LoVo (cell line): ENCODE measurements at places on chromosomes 6 and 20.

DNA sequence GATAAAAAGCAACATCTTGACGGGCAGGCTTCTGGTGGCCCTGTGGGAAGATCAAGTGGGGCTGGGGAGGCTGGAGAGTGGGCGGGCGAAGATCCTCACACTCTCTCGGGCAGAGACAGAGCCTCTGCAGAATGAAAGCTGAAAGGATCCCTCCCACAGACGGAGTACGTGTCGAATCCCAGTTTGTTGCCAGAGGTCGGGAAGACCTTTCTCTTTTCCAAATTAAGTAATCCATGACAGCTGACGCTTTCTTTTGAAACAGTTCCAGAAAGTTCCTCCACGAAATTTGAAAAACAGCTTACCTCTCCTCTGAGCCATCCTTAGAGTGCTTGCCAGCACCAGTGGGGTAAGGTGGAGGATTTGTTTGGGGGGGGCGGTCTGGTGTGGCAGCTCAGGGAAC is 155.6 kb upstream of the SMLR1 start:
- DNase-seq, result no peak

DNA sequence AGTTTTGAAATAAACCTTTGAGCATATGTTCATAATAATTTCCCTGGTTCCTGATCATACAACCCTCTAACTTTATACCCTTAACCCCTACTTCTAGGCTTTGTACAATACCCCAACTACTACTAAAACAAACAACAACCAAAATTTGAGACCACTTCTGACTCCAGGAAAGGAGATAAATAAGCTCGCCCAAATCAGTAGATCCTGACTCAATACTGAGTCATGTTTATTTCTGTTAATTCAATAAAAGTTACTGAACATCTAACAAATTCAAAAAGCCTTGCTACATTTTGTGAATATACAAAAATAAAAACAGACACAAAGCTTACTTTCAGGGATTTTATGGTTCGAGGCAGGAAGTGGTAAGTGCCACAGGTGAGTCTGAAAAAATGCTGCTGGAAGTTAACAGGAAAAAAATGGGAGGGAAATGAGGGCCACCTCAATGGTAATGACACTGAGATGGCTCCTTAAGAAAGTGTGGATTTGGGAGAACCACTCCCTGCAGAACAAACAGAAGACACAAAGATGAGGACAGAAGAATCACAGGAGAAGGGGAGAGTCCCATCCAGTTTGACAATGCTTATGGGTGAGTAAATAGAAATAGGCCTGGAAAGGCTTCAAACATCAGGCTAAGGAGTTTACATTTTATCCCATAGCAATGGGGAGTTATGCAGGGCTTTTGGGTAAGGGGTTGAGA is 63.4 kb downstream of the DST start:
- DNase-seq, result no peak

DNA sequence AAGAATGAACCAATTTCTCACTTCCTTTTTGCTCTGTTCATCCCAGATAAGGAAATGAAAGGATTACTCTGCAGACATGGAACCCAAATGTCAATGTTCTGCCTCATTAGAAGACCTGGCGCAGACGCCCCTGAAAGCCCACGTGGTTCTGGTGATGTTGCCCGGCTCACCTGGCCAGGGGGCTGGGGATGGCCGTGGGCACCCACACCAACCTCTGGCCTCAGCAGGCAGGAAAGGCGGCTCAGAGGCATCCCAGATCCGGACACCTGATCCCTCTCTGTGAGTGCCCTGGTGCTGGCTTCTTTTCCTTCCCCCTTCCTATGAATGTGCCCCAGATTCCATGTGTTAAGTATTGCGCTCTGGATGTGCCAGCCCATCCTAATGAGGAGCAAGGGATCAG is 33.6 kb downstream of the CDH4 start:
- no peak for DNase-seq

DNA sequence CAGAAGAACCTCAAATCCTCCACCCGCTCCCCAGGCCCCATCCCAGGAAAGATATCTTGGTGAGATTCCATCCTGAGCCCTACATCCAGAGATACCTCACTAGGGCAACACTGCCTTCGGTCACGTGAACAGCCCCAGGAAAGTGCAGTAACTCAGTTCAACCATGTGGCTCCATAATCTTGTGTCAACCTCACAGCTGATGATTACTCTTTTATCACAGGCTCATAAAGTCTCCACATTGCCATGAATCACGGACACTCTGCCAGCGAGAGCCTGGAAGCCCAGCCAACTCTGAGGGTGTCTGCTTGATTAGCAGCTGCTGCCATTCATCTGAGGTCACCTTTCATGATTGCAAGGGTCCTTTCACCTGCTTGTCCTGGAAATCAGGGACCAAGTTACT is 175.8 kb upstream of the LRFN2 start:
- peak; percentile 14 for DNase-seq

- DNase-seq, result no peak
These were observed 365.2 kb upstream of the JARID2 start for GRCh38 chr6:14880677-14881076.

DNA sequence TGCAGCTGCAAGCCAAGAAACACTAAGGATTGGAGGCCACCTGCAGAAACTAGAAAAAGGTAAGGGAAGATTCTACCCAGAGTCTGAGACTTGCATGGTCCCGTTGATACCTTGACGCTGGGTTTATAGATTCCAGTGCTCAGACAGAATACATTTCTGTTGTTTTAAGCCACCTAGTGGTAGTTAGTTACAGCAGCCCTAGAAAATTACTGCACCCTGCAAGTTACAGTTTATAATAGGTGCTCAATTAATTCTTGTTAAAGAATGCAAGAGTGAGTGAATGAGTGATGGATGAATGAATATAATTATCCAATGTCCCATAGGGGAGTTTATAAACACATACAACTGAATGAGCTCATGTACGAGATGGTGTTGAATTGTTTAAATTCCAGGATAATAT is 453.1 kb upstream of the SLC35B3 start:
- DNase-seq, result no peak

DNA sequence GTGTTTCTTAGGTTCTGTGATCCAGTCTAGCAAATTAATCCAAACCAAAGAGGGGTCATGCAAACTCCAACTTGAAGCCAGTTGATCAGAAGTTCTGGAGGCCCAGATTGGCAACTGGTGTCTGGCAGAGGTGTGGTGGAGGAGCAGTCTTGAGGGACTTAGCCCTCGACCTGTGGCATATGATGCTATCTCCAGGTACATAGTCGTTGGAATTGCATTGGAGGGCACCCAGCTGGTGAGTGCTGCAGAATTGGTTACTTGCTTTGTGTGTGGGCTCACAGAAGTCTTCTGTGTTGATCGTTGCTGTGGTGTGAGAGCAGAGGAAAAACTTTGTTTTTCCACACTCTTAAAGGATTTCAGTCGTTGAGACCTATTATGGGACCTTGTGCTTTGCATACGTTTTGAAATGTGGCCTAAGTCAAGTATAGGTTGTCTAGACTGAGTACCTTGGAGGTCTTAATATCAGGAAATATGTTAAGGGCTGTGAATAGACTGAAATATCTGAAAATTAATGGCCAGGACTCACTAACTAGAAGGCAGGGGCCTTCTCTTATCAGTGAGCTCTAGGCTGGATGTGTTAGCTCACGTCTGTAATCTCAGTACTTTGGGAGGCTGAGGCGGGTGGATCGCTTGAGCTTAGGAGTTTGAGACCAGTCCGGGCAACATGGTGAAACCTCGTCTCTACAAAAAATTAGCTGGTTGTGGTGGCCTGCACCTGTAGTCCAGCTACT is 7.8 kb downstream of the PANK2 start:
- DNase-seq, result no peak
